ENCODE measurements at places on chromosomes 2 and 18.

DNA sequence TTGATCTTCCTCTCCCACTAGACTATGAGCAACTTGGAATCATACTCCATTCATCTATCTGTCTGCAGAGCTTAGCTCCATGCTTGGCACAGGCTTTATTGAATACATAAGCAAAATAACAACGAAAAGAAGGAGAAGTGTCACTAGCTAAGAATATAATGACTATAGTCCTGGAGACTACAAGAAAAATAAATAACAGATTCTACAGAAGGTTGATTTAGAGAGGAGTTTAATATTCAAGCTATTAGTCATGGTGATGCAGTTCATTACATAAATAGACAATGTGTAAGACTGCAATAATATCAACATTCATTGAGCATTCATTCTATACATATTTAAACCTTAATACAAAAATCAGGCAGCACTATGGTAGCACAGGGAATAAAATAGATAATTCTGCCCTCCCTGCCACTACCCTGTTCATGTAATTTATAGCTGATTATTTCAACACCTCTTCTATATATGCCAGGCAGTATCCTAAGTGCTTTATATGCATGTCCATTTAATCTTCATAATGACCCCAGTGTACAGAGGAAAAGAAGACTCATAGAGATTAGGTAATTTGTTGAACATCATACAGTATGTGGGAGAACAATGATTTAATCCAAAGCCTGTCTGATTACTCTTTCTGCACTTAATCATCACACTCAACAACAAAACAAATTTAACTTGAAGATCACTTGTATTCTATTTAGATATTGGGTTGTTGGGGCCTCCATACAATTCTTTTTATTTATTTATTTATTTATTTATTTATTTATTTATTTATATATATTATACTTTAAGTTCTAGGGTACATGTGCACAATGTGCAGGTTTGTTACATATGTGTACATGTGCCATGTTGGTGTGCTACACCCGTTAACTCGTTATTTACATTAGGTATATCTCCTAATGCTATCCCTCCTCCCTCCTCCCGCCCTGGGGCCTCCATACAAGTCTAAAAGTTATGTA is 165.3 kb downstream of the RNF152 start:
- DNase-seq = no peak

DNA sequence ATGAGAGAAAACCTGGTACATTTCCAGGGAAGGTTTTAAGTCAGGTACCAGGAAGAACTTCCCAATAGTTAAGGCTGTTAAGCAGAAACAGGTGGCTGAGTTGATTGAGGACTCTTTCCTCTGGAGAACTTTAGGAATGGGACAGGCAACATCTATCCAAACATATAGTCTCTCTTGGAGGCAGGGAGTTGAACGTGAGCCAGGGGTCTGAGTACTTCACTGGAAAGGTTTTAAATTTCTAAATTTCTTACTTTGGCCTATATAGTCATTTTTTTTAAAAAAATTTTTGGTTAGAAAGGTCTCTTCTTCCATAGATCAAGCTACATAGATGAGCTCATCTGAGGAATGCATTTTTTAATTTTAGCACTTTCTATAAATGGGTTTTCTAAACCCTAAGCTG is 261.4 kb upstream of the TCF4 start:
- no peak for DNase-seq

GRCh38 chr2:216862628-216863398 is 2.9 kb upstream of the TNP1 start:
- no peak for DNase-seq

DNA sequence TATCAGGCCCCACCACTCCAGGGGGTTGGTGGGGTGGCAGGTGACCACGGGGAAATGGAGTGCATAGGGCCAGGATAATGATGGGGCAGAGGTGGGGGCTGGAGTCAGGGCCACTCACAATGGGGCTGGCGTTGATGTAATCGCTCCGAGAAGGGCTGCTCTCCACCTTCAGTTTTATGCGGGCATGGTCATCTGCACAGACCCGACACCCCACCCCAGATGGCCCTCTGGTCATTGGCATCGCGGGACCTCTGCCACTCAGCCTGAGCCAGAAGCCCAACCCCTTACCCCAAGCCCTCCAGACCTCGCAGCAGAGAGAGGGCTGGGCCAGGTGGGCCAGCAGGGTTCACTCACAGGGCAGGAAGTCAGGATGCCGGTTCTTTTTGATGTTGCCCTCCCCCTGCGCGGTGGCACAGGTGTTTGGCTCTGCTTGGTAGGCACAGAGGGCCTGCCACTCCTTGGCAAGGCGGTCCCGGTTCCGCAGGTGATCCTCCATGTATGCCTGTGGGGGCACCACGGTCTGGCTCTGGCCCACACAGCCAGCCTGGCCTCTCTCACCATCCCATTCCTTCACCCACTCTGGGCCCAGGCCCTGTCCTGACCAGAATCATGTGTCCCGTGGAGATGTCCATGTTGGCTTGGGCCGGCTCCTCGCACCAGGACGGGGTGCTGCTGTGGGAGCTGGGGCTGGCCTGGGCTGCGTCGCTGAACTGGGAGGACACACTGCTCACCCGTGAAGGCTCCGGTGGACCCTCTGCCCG is 12.4 kb downstream of the PTPRN start:
- DNase-seq = no peak

- DNase-seq = no peak
Measured at GRCh38 chr2:14401873-14402272, 230.6 kb upstream of the LRATD1 start.

DNA sequence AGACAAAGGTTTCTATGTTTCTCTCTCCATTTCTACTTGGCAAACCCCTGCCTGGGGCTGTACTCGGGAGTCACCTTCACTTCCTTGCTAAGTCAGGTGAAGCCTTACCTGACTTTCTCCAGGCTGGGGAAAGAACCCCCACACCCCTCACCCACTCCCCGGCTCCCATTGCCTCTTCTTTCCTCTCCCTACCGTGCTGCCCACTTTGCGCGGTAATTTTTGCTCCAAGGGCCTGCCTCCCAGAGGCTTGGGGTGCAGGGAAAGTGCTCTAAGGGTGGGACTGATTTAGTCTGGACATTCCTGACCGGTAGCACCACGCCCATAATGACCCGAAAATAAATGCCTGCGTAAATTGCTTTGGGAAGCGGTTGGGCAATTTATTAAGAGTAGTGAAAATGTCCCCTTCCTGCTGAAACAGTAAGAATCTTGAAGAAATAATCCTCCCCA is 49.1 kb upstream of the ATP6V1B1 start:
- no peak for DNase-seq

GRCh38 chr2:85245891-85246290 is 81.9 kb downstream of the TGOLN2 start:
- no peak for DNase-seq

GRCh38 chr2:129775952-129776653 is 203.4 kb upstream of the RAB6C start:
- no peak for DNase-seq

DNA sequence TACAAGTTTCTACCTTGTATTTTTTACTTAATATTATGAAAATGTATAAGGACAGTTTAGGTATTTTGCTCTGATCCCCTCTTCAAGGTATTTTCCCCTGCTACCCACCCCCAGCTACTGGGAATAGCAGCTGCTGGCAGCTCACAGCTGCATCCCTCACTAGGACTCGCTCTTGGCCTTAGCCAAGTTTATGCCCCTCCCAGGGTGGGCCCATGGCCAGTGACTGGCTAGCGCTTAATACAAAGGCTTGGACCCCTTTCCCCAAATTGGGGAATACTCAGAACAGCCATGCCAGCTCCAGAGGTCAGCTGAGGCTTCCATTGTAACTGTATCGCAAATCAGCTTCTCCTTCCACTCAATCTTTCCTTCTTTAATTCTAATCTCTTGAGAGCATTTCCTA is 131.3 kb downstream of the GFPT1 start:
- DNase-seq = no peak

DNA sequence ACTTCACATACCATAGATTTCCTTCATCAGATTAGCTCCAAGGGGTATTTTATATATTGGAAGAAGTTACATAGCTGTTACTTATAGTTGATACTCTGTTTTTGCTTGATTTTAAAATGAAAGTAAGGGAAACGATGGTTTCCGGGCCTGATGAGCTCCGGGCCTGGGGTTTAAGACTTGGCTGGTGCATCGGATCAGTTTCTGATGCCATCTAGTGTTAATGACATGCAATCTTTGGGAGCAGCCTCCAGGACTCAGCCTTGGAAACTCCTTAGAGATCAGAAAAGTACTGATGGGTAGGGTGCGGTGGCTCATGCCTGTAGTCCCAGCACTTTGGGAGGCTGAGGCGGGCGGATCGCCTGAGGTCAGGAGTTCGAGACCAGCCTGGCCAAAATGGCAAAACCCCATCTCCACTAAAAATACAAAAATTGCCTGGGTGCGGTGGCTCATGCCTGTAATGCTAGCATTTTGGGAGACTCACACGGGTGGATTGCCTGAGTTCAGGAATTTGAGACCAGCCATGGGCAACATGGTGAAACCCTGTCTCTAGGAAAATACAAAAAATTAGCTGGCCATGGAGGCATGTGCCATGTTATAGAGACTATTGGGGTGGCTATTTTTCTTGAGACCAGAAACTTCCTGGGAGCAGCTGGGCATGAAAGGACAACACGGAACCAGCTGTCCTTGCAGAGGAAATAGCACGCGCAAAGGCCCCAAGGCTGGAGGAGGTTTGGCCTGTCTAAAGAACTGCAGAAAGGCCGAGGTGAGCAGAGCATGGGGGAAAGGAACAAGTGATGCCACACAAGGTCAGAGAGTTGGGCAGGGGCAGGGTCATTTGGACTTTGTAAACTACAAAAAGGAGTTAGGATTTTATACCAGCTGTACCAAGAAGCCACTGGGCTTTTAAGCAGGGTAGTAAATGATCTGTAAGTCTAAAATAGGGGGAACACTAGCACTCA is 46.9 kb upstream of the CNOT11 start:
- peak; percentile 18 for DNase-seq

- no peak for DNase-seq
Measured at GRCh38 chr2:61885896-61886603, 2.4 kb downstream of the CCT4 start.

DNA sequence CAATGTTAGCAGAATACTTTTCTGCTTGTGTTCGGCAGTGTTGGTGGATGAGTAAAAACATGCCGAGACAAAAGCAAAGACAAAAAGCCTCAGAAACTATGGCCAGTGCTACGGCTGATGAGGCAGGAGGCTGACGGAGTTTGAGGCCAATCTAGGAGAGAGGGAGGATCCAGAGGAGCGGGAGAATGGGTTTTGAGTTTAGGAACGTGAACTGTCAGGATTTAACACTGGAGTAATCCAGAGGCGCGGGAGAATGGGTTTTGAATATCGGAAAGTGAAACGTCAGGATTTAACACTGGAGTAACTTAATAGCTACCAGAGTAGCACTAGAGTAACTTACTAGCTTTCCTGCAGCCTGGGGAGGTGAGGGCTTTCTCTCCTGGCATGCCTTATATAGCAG is 37.4 kb downstream of the LYPD6B start:
- no peak for DNase-seq

DNA sequence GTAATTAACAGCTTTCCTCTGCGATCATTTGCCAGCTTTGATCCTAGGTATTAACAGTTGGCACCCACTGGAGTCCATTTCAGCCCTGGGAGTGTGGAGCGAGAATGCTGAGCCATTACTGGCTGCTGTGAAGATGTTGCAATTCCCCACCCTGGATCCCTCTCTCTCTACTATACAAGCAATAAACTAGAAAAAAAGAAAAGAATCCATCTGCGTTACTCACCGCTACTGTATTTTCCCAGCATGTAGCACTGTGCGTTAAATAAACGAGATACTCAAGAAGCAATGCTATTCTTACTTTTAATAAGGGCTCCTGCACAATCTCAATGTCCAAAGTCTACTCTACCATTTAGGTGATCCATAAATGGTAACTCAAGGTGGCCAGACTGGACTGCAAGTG is 8.5 kb downstream of the RTTN start:
- DNase-seq = no peak

DNA sequence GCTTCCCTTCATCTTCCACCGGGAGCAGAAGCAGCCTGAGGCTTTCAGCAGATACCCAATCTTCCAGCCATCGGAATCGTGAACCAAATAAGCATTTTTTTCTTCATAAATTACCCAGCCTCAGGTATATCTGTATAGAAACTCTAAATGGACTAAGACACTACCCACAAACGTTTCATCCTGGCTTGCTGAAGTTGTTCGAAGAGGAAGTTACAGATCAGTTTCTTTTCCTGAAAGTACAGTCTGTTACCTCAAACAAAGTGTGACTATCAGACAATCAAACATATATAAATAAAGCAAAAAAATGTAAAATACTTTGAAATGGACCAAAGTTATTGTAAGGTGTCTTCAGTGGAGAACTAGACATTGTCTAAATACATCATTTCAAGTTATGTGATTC is 97.9 kb downstream of the MREG start:
- no peak for DNase-seq

DNA sequence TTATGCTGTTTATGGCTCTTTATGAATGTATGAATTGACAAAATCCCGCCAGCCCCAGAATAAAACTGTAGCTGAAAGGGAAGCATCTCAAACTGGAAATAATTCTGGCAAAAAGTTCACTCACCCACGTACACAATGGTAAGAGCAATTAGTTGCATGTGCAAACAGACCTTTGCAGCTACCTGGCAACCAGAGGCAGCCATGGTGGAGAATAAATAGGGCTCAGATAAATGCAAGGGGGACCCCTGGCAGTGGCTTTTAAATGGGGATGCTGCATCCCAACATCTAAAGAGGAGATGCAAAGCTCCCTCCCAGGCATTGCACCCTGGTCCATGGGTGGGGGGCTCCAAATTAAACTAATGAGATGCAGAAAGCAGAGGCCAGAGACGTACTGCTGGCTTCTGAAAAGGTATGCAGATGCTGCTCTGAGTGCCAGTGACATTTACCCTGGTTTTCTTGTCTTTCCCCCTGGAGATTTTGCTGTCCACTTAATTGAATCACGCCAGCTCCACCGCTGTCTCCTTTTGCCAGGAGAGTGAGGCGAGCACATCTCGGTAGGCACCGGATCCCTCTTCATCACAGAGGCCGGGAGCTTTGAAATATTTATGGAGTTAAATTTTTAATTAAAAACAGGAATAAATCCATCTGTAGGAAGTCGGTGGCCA is 126.6 kb upstream of the NRP2 start:
- DNase-seq = no peak

GRCh38 chr2:74374509-74375205 is 5.5 kb downstream of the DCTN1 start:
- no peak for DNase-seq

DNA sequence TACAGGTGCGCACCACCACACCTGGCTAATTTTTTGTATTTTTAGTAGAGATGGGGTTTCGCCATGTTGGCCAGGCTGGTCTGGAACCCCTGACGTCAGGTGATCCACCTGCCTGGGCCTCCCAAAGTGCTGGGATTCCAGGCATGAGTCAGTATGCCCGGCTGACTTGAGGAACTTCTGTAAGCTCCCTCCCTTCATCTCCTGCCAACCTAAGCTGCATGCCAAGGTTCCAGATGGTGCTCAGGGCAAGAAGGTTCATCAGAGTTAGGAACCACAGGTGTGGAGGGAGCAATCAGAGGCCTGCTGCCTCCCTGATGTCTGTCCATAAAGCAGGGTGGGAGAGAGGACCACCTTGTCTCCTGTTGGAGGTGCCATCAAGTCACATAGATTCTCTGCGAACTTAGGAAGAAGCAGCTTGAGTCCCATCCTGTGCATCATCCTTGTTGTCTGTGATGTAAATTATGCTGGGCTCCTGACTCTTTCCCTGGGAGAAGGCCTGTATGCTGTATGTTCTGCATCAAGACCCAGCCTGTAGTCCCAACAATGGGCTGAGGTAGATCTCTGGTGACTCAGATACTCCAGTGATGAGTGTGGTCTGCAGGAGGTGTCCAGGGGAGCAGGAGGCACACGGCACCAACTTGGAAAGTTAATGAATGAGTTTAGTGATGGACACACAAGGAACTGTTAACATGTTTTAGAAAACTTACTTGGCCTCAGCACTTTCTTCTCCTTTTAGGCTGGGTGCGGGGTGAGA is 53.1 kb downstream of the TMEM17 start:
- DNase-seq = no peak
